Small intestine (tissue), 16 donors: ENCODE measurements at places on chromosomes 2 and 18. TPM values are rescaled to one million over a fixed set of nuclear protein-coding genes. Genes with fewer than 3 reads are reported as not detected.

ADCYAP1 gene
- 0.56 TPM for polyA plus RNA-seq

ATP6V1B1 gene
- polyA plus RNA-seq = 0.21 TPM

WNT6 gene
- 1.8 TPM for polyA plus RNA-seq

MRO gene
- polyA plus RNA-seq = 6.2 TPM
